ENCODE measurements at places on chromosomes 13 and 19. TPM values are rescaled to one million over a fixed set of nuclear protein-coding genes. Genes with fewer than 3 reads are reported as not detected.

GRCh38 chr19:11423791-11424181, 4.7 kb upstream of the RGL3 start:
- DNase-seq = no peak
- H3K27ac ChIP-seq = no peak overlapping the region
- peaks cover 26% of the 10 kb centered on the region for H3K27me3 ChIP-seq

- peaks cover 6% of the 10 kb centered on the region for H3K36me3 ChIP-seq
- H3K27ac ChIP-seq = no peak overlapping the region
- no peak overlapping the region for H3K4me3 ChIP-seq
- no peaks in the 10 kb centered on the region for H3K4me1 ChIP-seq
- H3K27me3 ChIP-seq = no peaks in the 10 kb centered on the region
These were observed 93.1 kb downstream of the WTIP start for GRCh38 chr19:34574704-34575103.

- H3K27me3 ChIP-seq = no peaks in the 10 kb centered on the region
- H3K27ac ChIP-seq = no peak overlapping the region
- DNase-seq = no peak
These were observed 3.0 kb downstream of the MYCBP2 start for GRCh38 chr13:77323858-77324257.

DNA sequence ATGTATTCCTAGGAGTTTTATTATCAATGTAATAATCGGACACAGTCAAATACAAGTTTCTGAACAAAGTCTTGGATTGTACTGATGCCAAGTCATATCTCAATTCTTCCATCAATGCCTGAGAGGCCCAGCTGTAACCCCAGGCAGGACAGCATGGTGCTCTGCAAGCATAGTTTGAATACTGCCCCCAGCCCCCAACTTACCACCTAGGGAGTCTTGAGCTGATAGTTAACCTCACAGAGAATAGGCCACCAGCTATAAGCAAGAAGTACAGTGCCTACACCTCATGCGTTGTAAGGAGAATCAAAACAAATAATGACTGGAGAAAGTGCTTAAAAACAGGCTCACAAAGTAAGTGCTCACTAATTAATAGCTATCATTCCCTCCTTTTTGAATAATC, 2.7 kb downstream of the PROSER1 start:
- H3K4me3 ChIP-seq = peak overlapping the region; percentile 97
- no peaks in the 10 kb centered on the region for H3K36me3 ChIP-seq
- H3K27ac ChIP-seq = no peak overlapping the region
- DNase-seq = no peak

DNA sequence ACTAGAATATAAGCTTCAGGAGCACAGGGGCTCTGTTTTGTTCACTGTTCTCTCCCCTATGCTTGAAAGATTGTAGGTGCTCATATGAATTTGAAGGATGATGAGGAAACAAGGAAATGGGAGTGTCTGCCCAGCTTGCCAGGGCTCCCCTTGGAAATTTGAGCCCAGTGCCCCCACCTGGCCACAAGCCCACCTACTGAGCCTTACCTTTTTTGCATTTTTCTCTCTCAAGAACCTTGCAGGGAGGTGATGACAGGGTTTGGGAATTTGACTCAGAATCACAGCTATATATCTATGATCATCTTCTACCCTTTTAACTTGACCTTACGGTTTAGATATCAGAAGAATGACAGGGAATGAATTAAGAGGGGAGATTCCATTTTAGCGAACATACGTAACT, 33.8 kb downstream of the SERP2 start:
- peaks cover 1% of the 10 kb centered on the region for H3K27me3 ChIP-seq
- no peak for DNase-seq
- H3K4me3 ChIP-seq = no peak overlapping the region
- no peaks in the 10 kb centered on the region for H3K36me3 ChIP-seq

Gene IGSF23
- not detected for total RNA-seq

Gene SGCG
- 12.8 TPM for total RNA-seq

Gene HCN2
- total RNA-seq = 6.7 TPM

Data from chondrocyte (in vitro differentiated cells).